ENCODE measurements at places on chromosomes 12 and 14.
A peak's percentile ranks its signal among the peaks of the same experiment; 100 is the strongest.

- no peaks in the 10 kb centered on the region for H3K36me3 ChIP-seq
- H3K27me3 ChIP-seq: no peaks in the 10 kb centered on the region
- H3K4me1 ChIP-seq: no peaks in the 10 kb centered on the region
- no peak for DNase-seq
These were observed 13.1 kb downstream of the EVL start for GRCh38 chr14:100078216-100078803.

DNA sequence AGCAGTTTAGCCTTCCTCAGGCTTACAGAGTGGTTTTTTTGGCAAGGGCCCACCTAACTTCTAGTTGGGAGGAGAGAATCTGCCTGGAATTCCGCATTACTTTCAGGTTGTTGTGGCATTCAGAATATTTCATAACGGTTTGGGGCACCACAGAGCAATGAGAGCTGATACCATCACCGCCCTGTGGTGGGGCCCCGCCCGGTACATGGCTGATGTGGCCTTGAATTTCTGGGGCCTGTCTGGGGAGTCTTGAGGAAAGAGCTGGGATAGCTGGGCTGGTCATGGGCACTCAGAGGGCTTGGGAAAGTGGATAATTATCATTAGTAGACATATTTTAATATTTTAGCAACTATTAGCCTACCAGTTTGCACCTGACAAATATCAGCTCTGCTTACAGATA is 4.2 kb downstream of the TESPA1 start:
- H3K4me1 ChIP-seq: no peaks in the 10 kb centered on the region
- no peak overlapping the region for H3K27ac ChIP-seq
- no peak overlapping the region for H3K4me3 ChIP-seq

DNA sequence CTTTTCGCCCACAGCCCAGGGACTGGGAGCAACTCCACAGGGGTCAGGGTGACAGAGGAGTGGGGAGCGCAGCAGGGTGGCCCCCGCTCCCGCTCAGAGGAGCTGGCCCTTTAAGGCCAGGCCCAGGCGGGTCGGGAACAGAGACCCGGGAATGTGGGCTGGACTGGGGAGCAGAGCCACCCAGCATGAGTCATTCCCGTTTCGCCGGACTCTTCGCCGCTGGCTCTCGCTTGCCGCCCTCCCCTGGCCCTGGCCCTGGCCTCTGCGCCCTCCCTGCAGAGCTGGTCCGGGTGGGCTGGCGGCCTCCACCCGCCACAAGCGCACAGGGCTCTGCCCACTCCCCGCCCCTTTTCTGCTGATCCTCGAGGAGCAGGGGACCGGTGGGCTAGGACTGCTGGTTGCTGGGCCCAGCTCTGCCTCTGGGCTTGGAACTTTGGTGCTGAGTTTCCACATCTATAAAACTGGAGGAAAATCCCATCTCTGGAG is 92.8 kb downstream of the NINJ2 start:
- peak overlapping the region; percentile 86 for H3K27ac ChIP-seq
- H3K36me3 ChIP-seq: no peaks in the 10 kb centered on the region
- DNase-seq: peak; percentile 77
- no peaks in the 10 kb centered on the region for H3K27me3 ChIP-seq
- H3K4me3 ChIP-seq: peak overlapping the region; percentile 67

DNA sequence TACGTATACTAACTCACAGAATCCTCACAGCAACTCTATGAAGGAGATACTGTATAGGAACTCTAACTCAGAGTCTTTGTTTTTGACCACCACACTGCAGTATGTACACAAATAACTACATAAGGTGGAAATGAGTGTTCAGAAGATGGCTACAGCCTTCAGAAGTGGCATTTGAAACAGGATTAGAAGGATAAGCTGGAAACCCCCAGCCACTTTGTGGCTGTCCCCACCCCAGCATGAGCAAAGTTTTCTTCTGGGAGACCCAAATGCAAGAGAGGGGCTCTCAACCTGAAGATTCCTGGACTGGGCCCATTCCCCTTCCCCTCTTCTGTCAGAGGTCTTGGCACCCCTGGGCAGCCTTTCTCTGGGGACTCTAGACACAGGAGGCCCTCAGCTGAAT is 43.2 kb upstream of the PNMA1 start:
- H3K27ac ChIP-seq: no peak overlapping the region
- peaks cover 86% of the 10 kb centered on the region for H3K4me1 ChIP-seq
- H3K27me3 ChIP-seq: no peaks in the 10 kb centered on the region

GRCh38 chr14:91830777-91831176 is 36.6 kb downstream of the TC2N start:
- peaks cover 15% of the 10 kb centered on the region for H3K27me3 ChIP-seq
- H3K36me3 ChIP-seq: no peaks in the 10 kb centered on the region
- no peak overlapping the region for H3K4me3 ChIP-seq
- no peak for DNase-seq
- H3K4me1 ChIP-seq: no peaks in the 10 kb centered on the region
- H3K27ac ChIP-seq: no peak overlapping the region

GRCh38 chr12:13316587-13317246 is 120.2 kb downstream of the EMP1 start:
- no peaks in the 10 kb centered on the region for H3K4me1 ChIP-seq
- DNase-seq: no peak
- H3K27ac ChIP-seq: no peak overlapping the region
- H3K4me3 ChIP-seq: no peak overlapping the region
- H3K36me3 ChIP-seq: no peaks in the 10 kb centered on the region

- no peak overlapping the region for H3K4me3 ChIP-seq
- no peak overlapping the region for H3K27ac ChIP-seq
- H3K4me1 ChIP-seq: peaks cover 39% of the 10 kb centered on the region
- no peak for DNase-seq
- no peaks in the 10 kb centered on the region for H3K27me3 ChIP-seq
These were observed 28.2 kb downstream of the SERPINA11 start for GRCh38 chr14:94424371-94424770.

- H3K4me3 ChIP-seq: no peak overlapping the region
- peaks cover 45% of the 10 kb centered on the region for H3K4me1 ChIP-seq
- no peaks in the 10 kb centered on the region for H3K27me3 ChIP-seq
- DNase-seq: peak; percentile 66
- peaks cover 14% of the 10 kb centered on the region for H3K36me3 ChIP-seq
- H3K27ac ChIP-seq: peak overlapping the region; percentile 80
These were observed 73.8 kb downstream of the SYNE3 start for GRCh38 chr14:95442633-95443021.

GRCh38 chr12:67433385-67434175 is 164.4 kb downstream of the CAND1 start:
- H3K36me3 ChIP-seq: no peaks in the 10 kb centered on the region
- H3K4me1 ChIP-seq: peaks cover 29% of the 10 kb centered on the region
- H3K27ac ChIP-seq: no peak overlapping the region
- DNase-seq: no peak
- H3K27me3 ChIP-seq: no peaks in the 10 kb centered on the region
